ENCODE measurements at places on chromosomes 6 and 20.
A peak's percentile ranks its signal among the peaks of the same experiment; 100 is the strongest.

DNA sequence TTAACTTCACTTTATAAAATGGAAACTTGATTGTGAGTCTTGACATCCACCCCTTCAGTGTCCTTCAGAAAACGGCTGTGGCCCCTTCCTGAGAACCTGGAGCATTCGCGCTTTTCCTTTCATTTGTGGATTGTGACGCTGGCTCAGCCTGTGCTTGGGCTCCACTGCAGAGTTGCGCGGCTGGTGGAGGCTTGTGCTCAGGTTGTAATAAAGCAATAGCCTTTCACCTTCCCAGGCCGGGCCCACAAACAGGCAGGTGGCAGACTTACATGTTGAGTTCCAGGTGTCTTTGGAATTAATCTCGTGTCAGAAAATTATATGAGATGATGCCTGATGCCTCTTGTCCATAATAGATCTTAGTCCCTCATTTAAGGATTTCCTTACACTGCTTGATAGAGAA is 199.9 kb downstream of the CDH4 start:
- no peak for DNase-seq

GRCh38 chr6:53048431-53049195 is 16.6 kb upstream of the FBXO9 start:
- DNase-seq: no peak

DNA sequence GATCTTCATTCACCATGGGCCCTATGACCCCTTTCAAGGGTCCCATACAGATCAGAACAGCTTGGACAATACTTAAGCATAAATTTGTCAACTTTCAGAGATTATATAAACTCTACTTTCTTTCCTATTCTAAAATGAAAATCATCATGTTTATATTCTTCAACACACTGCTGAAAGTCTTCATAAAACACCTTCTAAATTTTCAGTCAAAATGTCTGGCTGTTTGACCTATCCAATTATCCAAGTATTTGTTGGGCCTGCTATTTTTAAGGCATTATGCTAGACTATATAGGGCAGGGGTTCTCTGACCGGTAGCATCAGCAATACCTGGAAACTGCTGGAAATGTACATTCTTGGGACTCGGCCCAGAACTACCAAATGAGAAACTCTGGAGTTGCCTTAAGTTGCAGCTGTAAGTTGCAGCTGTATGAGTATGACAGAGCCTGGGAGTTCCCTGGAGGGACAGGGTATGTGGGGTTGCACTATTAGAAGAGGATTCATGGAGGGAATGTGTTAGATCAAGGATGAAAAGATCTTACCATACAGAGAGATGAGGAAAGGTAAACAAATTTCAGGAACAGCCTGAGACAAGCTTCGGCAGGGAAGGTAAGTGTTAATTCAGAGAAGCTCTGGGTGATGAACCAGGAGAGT is 293.0 kb downstream of the ADGB start:
- no peak for DNase-seq

DNA sequence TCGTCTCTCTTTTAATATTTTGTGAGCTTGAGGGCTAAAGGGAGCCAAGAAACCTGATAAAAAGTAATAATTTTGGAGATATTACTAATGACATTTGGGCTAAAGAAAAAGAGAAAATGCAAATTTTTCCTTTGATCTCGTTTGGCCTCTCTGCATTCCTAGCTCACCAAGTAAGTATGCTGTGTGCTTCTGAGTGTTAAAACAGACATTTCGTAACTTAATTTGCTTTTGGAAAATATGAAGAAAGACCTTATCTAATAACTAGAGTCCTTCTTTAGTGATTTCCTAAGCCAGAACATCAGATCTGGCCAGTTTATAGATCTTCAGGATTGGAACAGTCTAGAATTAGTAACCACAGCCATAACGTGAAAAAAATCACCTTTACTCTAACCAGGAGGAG is 872.9 kb upstream of the SLC35B3 start:
- DNase-seq: no peak

DNA sequence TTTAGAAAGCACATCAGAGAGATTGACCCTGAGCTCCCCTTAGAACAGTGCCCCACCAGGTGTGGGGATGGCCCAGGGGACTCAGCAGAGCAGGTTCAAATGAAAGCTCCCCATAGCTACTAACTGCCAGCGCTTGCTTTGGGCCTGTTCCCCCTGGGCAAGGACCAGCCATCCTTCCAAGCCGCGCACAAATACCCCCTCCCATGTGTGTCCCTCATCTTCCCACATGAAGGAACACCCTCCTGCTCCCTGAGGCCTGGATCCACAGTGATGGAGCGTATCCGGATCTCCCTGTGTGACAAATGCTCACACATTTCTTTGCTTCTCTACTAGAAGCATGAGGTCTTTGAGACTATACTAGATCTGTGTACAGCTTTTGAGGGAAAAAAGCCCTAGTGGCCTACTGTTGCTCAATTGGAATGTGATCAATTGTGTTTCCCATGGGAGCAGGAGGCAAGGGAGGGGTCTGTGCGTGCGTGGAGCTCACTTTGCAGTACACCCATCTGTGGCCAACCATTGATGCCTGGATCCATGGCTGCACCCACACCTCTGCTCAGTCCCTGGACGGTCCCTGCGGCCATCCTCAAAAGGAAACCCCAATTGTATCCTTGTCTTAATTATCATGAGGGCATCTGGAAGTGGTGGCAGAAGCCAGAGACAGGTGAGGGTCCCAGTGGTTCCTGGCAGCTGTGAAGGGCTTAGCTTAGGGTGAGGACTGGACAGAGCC is 1.4 kb upstream of the RAET1G start:
- DNase-seq: no peak

DNA sequence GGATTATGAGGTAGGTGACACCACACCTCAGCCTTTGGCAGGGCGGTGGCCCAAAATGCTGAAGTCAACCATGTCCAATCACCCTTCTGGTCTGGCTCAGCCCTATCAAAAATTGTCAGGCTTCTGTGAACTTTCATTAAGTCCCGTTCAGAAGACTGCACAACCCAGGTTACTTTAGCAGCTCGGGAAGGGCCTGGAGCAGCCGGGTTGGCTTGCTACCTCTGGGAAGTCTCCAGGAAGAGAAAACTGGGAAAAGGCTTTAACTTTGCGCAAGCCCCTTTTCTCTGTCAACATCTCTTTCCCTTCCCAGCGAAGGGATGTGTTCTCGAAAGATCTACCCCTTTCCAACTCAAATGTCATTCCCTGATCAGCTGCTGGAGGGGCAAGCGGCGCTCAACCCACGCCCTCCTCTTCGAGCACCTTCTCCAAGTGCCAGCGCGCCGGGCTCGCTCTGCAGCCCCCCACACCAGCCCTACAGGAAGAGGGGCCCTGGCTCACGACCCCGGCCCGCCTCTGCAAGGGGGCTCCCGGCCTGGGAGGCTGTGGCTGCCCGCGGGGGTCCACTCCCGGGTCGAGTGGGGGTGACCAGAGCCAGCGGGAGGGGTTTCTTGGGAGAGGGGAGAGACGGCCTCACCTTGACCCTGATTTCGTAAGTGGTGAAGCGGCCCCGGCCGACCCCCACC is 573 bp downstream of the SNX3 start:
- DNase-seq: peak; percentile 20

- no peak for DNase-seq
These were observed 124.8 kb upstream of the SLC2A12 start for GRCh38 chr6:134177236-134177635.

DNA sequence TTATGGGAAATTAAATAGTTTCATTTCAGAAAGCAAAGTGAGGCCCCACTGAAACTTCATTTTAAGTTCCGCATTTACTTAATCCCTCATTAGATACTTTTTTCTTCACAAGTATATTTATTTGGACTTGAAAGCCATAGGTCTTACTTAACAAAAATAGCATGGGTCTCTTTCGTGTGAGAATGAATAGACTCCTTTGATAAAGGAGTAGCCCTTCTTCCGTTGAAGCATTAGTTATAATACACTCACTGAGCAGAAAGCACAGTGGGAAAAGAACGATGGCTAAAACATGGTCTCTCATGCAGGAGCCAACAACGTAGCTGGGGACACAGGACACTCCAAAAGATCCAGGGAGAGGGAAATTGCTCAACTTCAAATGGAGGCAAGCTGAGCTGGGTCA is 130.4 kb downstream of the SLC23A2 start:
- no peak for DNase-seq

GRCh38 chr20:59664421-59664941 is 60.1 kb downstream of the PHACTR3 start:
- DNase-seq: no peak

Measured in stimulated activated CD4-positive, alpha-beta T cell treated with anti-CD3 and anti-CD28 coated beads, TNF-alpha, amount 100 ng/mL, for 24 hours (primary cell).